ENCODE measurements at places on chromosomes 1 and 21.

DNA sequence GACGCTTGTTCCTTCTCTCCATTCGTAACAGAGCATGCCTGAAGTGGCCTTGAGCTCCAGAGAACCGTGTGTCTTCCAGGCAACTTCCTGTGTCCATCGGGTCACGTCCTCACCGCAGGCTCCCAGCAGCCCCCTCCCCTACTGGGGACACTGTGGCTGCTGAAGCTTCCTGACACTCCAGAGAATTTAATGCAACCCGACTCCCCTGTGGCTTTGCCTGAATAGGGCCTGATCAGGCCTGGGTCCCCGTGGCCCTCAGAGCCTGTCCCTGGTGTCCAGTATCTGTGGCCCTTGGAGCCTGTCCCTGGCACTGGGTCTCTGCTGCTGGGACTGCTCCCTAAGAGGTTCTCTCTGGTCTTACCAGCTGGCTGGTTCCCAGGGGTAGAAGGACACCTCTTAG lies 219.7 kb upstream of the VAMP3 start:
- no peak for DNase-seq

DNA sequence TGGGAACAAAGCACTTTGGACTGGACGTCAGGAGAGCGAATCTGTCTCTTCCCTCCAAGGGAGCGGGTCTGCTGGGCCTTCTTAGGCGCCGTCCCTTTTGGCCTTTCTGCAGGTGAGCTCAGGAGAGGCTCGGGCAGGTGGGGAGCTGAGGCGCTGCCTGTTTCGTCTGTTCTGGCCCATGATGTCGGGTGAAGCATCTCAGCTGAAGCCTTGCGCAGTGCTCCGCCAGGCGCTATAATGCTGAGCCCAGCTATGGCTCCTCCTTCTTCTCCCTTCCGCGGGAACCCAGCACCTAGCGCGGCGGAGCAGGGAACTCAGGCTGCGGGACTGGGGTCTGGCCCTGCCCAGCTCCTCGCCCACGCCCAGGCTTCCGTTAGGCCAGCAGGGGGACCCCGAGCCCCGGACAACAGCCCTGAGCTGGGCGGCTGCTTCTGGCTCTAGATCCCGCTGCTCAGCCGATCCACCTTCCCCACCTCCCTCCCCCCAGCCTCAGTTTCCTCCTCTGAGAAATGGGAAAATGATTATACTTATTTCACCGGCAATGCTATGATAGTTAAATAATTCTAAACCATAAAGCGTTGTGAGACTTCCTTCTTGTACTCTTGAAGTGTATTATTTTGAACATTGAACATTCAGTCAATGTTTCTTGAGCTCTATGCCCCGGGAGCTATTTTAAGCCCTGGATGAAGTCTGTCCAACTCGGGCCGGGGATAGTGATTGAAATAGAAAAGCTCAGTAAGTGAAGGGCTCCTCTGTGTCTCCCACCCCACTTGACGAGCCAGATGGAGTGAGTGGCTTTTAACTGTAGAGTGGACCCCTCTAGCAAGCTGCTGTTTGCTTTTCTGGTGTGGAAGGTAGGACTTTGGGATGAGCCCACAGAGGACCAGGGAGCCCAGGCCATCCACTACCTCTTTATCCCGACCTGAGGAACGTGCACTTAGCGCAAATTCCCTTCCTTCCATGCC lies 9.6 kb upstream of the ADORA1 start:
- peak; percentile 72 for DNase-seq

- no peak for DNase-seq
Observed at GRCh38 chr1:78303620-78304019, 187.2 kb upstream of the PTGFR start.

- no peak for DNase-seq
Observed at GRCh38 chr1:28716336-28716735, 20.4 kb upstream of the YTHDF2 start.

DNA sequence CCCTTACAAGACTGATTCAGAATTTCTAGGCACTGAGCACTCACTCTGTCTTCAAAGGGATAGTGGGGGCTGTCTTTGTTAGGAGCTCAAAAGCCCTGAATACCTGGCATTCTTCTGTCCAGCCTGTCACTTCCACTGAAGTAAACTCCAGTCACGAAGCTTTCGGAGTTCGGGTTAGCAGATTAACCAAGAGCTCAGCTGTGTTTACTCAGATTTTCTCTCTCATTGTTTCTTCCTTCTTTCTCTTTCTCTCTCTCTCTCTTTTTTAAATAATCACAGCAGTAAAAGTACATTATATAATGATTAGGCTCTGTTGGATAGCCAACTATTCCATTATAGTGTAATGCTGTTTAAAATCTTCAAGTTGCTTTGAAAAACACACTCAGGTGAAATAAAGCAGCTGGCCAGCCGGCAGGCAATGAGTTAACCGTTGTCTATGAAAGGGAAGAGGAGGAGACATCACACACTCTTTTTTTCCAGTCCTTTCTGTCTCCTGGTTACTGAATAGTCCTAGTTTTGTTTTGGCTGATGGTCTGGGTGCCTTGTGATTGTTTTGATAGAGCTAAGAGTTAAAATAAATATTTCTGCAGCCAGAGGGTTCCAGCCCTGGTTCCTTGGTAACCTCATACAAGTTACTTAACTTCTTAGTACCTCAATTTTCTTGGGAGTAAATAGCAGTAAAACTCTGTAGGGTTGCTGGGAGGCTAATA lies 89.8 kb downstream of the ADSS2 start:
- peak; percentile 21 for DNase-seq

GRCh38 chr1:54272134-54272533 lies 72.2 kb downstream of the MRPL37 start:
- DNase-seq: no peak

GRCh38 chr21:43899307-43900077 lies 34.5 kb downstream of the AGPAT3 start:
- no peak for DNase-seq

- DNase-seq: no peak
Observed at GRCh38 chr1:67572594-67573221, 112.3 kb upstream of the GADD45A start.
